ENCODE measurements at places on chromosomes 6 and 20.
A peak's percentile ranks its signal among the peaks of the same experiment; 100 is the strongest.

- no peak for DNase-seq
These were observed 238.3 kb downstream of the EPM2A start for GRCh38 chr6:145497006-145497405.

DNA sequence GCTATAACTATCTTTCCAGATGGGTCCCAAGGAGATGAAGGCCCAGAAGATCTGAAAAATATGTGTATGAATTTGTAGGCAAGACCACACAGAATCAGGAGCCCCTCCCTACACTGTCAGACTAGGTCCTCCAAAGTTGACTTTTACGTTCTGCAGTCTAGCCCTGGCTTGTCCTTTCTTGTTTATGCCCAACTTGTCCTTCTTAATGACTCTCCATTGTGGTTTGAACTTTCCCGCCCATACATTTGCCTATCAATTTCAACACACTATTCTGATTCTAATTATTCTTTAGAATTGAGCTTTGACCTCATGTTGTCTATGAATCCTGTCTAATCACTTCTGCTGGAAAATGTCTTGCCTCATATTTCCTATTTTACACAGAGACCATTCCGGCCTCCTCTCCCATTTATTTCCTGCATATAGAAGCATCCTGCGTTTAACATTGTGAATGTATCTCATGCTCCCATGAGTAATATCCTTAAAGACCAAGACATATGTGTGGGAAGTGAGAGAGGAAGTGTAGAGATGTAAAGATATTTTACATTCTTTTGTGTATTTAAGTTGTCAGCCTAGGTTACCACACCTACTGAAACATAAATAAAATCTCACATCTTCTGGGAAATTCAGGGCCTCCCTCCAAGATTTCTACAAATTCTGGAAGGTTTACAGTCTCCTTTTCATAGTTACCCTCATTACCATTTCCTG is 348.3 kb downstream of the BCKDHB start:
- no peak for DNase-seq

DNA sequence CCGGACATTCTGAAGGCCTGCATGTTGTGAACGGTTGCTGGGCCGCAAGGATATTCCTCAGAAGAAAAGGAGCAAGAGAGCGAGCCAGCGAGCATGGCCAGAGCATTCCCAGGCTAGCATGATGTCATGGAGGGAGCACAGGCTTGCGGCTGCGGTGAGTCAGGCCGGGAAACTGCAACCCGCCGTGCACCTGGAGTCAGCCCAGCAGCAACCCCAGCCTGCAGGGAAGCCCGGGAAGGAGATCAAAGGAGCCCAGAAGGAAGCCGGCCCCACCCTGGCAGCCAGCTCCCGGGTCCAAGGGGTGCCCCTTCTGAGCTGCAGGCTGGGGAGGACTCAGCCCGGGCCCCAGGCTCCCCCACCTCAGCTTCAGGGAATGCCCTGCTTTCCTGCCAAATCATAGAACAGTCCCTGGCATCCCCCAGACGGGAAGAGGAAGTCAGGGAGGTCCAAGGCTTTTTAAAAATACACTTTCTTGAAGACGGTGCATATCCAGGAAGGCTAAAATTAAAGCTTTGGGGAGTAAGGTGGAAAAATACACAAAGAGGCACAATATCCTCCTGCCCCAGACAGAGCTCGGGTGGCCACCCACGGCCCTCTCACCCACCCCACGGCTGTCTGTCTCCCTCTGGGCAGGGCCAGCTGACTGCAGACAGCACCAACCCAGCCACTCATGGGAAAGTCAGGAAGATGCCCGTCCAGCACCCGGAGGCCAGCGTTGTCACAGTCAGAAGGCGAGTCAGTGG is 53.7 kb downstream of the BMP7 start:
- DNase-seq: peak; percentile 92

DNA sequence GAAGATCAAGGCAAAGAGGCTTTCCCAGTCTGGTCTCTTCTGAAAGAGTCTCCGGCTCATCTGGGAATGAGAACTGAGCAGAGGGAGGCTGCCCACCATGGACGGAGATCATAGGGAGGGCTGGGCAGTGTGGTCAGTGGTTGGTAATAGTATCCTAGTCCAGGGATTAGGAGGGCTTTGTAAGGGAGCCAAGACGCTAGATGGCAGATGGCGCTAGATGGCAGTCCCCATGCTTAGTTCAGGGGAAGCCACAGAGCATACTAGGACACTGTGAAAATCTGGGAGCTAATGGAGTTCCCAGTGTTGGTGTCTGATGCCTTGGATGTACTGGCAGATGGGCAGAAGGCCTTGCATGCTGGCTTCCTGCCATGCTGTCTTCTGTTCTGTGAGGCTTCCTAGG is 21.7 kb upstream of the DAAM2 start:
- no peak for DNase-seq

DNA sequence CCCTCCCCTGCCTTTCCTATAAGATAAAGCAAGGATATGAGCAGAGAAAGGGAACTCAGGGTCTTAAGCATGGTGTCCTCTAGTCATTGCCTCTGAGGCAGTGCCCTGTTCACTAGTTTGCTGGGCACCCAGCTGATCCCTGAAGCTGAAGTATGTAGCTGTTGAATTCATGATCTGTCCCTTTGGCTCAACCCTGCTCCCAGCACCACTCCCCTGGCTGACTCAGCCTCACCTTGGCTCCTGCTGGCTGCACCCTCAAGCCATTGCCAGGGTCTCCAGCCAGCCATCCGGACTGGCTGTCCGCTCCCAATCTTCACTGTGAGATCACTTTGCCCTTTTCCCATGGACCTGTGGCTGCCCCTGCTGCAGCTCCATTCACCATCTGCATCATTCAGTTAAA is 25.9 kb upstream of the UST start:
- no peak for DNase-seq

DNA sequence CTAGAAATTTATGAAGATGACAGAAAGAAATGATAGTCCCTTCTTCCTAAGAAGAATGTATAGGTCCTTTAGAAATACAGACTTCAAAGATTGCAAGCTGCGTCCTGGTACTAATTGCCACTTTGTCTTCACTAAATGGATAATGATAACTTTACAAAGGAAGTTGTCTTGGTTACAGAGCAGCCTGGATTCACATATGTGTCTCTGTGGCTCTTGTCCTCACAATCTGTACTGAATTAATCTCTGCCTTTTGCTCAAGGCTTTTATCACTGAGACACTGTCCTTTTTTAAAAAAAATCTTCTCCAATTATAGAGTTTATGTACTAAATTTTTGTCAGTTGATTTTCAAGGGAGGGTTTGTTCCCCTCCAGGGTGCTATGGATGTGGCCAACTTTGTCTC is 17.5 kb upstream of the MRAP2 start:
- no peak for DNase-seq

- DNase-seq: no peak
These were observed 30.7 kb upstream of the RIN2 start for GRCh38 chr20:19727251-19727847.

- no peak for DNase-seq
These were observed 102.3 kb upstream of the FRMD1 start for GRCh38 chr6:168181316-168181715.

DNA sequence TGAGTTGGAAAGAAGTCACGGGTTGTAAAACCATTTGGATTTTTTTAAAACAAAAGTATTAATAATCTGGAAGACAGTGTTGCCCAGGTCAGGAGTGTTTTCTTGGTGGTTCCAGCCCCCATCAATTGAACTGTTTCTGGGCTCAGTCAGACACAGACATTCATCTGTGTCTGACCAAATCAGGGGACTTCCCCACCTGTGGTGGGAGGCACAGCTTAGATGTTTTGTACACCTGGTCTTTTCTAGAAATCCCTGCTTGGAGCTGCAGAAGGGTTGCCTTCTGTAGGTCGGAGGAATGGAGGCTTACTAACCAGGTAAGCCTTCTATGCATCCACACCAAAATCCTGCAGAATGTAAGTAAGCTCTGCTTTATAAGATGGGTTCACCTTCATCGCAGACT is 63.6 kb downstream of the CDS2 start:
- DNase-seq: no peak

- no peak for DNase-seq
These were observed 51.9 kb upstream of the MCUR1 start for GRCh38 chr6:13866301-13866700.

DNA sequence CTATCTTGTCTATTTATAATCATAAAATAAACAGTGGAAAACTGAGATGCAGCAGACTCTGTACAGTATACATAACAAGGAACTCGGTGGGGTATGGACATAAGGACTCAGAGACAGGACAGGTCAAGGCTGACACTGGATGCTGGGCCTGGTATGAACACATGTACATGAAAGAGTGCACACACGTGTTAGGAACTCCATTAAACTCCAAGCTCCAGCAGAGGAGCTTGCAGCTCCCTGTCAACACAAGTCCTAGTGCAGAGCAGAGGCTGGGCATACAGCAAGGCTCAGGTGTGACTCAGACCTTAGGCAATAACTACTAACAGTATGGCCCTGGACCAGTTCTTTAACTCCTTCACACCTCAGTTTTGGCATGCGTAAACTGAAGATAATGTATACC is 17.1 kb downstream of the NAPB start:
- DNase-seq: no peak

GRCh38 chr6:24909241-24910216 is 26.2 kb downstream of the RIPOR2 start:
- no peak for DNase-seq

DNA sequence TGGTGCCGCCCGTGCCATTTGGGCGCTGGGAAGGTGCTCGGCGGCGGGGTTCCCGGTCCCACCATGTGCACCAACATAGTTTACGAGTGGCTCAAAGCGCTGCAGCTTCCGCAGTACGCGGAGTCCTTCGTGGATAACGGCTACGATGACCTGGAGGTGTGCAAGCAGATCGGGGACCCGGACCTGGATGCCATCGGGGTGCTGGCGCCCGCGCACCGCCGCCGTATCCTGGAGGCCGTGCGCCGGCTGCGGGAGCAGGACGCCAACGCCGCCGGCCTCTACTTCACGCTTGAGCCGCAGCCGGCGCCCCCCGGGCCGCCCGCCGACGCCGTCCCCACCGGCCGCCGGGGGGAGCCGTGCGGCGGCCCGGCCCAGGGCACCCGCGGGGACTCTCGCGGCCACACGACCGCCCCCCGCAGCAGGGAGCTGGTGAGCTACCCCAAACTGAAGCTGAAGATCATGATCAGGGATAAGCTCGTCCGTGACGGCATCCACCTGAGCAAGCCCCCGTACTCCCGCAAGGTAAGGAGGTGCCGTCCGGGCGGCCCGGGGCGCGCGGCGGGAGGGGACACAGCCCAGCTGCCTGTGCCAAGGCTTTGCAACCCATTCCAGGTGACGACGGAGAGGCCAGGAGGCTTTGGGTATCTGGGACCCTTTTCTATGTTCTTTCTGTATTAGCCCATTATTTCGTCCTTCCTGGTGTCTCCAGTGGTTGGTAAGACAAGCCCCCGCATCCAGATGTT is 547 bp downstream of the SAMD5 start:
- peak; percentile 24 for DNase-seq

GRCh38 chr6:106617302-106617701 is 12.0 kb downstream of the RTN4IP1 start:
- DNase-seq: no peak

- no peak for DNase-seq
These were observed 136.8 kb upstream of the TCF21 start for GRCh38 chr6:133752129-133752528.

GRCh38 chr6:147274776-147275175 is 70.6 kb downstream of the STXBP5 start:
- no peak for DNase-seq

DNA sequence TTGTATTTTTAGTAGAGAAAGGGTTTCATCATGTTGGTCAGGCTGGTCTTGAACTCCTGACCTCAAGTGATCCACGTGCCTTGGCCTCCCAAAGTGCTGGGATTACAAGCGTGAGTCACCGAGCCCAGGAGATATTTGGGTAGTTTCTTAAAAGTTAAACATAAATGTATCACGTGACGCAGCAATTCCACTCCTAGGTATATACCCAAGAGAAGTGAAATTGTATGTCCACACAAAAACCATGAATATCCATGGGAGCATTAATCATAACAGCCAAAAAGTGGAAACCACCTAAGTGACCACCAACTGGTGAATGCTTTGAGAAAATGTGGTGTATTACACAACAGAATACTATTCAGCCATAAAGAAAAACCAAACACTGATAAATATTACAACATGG is 164.8 kb downstream of the MRPL14 start:
- DNase-seq: no peak

DNA sequence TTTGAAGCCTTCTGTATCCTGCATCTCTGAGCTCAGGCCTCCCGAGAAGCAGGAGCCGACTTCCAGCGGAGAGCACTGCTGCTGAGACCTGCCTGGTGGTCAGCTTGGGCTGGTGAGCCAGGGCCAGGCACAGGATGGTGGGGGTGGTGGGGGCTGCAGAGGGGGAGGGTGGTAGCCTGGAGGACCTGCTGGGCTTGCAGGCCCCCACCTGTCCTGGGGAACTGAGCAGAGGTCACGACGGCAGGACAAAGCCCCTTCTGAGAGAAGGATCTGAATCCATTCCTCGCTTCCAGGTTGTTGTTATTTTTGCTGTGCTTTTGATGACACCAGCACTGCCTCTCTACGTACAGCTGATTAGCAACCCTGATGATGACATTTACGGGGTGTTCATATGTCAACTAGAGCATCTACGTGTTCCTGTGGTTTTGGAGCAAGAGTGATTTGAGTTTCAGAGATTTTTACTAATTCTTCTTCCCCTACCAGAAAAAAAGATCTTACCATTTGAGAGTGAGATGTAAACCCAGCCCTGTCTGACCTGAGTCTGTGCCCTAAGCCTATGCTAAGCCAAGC is 35.7 kb upstream of the CD93 start:
- DNase-seq: no peak

GRCh38 chr6:110567957-110568696 is 91.7 kb upstream of the SLC22A16 start:
- DNase-seq: no peak

DNA sequence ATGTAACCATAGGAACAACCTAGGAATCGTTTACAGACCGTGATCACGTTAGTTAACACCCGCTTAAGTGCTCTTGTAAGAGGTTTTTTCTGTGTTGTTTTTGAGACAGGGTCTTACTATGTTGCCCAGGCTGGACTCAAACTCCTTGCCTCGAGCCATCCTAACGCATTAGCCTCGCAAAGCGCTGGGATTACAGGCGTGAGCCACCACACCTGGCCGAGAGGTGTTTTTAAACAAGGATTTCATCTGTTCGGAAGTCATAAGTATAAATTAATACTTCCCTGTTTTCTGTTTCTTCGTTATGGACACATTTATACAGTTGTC is 727 bp downstream of the MRS2 start:
- DNase-seq: no peak
